ENCODE measurements at places on chromosomes 3 and 15.

GRCh38 chr3:157064402-157064801 is 95.5 kb downstream of the CCNL1 start:
- no peak for DNase-seq

GRCh38 chr3:42503957-42504333 is 1.5 kb downstream of the VIPR1 start:
- no peak for DNase-seq

DNA sequence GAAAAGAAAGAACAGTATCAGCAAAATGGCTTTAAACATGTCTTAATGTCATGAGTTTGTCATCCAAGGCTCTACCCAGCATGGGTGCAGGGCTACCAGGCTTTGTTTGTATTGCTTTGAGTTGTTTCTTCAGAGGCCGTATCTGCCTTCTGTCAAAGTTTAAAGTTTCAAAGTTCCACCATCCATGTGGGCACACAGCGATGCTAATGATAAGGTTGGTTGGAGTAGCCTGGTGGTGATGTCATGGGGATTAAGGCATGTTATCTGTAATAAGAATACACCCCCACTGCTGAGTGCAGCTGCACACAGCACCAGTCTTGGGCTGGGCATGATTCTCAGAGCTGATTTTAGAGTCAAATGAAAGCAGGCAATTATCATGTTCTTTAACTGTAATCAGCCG is 72.0 kb upstream of the LRTM1 start:
- DNase-seq = no peak

- no peak for DNase-seq
These were observed 4.4 kb upstream of the FURIN start for GRCh38 chr15:90863987-90864386.

DNA sequence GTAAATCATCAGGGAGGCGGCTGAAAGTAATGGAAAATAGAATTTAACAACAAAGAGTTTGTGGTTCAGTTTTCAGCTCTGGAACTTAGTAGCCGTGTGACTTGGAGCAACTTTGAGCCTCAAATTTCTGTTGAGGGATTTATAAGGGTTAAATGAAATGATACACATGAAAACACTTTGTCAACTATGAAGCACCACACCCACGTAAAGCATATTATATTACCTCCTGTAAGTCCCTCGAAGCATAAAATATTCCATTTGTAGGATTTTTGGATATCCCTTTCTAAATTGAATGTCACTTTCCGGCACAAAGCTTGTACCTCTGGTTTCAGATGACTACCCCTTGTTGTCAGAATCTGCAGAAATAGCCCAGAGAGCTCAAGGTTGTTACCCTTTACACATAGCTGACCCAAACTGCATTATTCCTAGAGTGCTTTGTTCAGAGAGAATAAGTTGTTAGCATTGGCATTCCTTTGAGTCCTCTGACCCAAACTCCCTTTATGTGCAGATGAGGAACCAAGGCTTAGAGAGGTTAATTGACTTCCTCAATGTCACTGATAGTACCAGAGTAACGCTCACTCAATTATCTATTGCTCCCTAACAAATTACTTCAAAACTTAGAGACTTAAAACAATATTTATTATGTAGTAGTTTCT is 187.9 kb upstream of the UMPS start:
- DNase-seq = no peak

GRCh38 chr15:32738666-32739065 is 20.9 kb downstream of the GREM1 start:
- DNase-seq = no peak

- DNase-seq = no peak
These were observed 65.2 kb downstream of the FNDC3B start for GRCh38 chr3:172104471-172105072.

GRCh38 chr3:67557848-67558355 is 96.5 kb downstream of the SUCLG2 start:
- DNase-seq = no peak

DNA sequence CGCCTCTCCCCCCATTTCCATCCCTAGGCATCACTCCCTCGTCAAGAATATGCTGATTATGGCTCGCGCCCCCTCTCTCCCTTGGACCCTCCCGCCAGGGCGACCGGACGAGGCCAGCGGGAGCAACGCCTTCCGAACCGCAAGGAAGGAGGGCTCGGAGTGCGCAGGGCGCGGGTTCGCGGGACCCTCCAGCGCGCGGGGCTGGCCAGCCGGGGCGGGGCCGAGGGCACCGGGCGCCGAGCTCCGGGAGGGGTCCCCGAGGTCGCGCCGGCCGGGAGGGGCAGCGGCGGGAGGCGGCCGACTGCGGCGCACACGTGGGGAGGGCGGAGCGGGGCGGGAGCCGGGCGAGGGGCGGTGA is 483 bp downstream of the EHD4 start:
- no peak for DNase-seq
